ENCODE measurements at places on chromosomes 16 and 17. TPM values are rescaled to one million over a fixed set of nuclear protein-coding genes. Genes with fewer than 3 reads are reported as not detected.
A peak's percentile ranks its signal among the peaks of the same experiment; 100 is the strongest.

The SLC35G6 gene
- total RNA-seq: not detected

DNA sequence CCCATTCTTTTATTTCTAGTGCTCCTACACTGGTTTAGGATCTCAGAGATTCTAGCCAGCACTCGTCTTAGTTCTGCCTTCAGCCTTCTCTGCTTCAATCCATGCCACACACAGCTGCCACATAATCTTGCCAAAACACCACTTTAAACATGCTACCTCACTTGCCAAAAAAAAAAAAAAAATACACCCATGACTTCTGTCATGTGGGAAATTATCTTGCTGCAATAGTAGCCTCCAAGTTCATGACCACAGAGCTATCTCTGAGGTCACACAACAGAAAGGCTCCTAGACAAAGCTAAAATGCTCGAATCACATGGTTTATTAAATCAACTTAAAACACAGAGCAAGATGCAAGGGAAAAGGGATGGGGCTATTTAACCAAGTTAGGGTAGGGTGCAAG lies 18.1 kb downstream of the FZD2 start:
- no peak for DNase-seq

- DNase-seq: no peak
These were observed 8.1 kb downstream of the ITGB4 start for GRCh38 chr17:75729351-75729750.

The DNAJC7 gene
- 132 TPM for total RNA-seq

DNA sequence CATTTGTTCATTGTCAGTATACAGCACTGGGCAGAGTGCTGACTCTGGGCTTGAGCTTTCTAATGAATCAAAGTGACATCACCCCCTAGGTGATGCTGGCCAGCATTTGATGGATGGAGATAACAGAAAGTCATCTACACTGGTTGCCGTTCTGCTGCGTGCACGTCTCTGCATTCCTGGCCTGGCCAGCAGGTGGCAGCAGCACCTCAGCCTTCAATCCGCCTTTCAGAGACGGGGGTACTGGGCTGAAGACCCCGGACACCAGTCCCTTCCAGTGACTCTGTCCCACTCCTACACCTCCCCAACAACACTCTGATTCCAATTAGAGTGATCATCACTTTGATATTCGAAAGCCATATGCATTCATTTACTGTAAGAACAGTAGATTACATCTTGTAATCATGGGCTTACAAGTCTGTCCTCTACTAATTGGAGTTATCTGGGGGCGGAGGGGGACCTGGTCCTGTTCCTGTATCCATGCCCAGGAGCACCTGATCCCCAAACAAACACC lies 6.0 kb downstream of the CPSF4L start:
- no peak for DNase-seq

DNA sequence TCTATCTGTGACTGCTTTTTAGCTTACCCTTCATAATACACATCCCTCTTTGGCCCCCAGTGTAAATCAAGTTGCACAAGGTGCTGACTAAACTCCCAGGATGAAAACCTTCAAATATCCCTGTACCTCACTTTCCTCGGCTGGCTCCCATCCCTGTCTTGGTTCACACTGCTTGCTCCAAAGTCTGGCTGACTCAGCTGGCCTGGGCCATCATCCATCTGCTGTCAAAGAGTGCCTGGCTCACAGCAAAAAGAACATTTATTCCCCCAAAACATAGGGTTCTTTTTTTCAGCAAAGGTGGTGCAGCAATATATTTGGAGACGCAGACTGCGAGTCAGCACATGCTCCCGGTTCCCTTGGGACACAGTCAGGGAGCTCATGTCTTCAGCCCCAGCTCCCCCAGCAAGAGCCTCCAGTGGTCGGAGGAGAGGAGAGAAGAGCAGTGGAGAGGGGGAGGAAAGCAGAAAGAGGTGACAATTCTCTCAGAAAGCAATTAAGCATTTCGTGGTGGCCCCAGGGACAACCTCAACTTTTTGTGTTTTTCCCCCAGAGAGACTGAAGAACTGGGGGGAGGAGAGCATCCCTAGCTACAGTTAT lies 26.1 kb downstream of the GPR142 start:
- DNase-seq: no peak

DNA sequence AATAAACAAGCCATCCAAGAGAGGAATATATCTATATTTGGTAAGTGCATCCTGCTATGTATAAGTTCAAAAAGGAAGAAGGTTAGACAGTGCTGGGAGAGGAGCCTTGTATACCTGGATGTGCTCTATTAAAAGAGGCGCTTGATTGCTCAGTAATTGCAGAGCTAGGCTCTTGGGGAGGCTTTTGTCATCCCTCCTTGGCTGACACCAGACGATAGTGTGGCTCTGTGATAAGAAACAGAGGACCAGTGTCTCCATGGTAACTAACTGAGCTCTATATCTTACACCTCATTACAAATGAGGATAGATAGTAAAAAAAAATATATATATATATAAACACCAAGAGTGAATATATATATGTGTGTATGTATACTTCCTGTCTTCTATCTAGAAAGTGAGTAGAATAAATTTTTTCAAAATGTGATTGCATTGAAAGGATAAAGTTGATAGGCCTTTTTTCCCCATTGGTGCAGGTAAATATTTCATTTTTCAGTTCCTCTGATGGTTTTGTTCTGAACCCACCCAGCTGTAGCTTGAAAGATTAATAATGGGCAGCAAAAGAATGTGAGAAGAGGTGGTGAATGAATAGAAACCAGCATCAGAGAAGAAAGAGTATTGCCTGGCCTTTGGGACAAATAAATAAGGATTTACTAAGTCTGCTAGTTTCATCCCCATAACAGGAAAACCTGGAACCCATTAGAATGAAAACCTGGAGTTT lies 303.7 kb downstream of the ZFHX3 start:
- no peak for DNase-seq

- peak; percentile 76 for DNase-seq
These were observed 1.5 kb upstream of the MAF start for GRCh38 chr16:79601931-79602627.

GRCh38 chr16:58009856-58010416 lies 8.7 kb downstream of the USB1 start:
- DNase-seq: no peak

The KRTAP9-4 gene
- not detected for total RNA-seq

GRCh38 chr16:11379420-11379819 lies 34.2 kb downstream of the RMI2 start:
- DNase-seq: no peak

- DNase-seq: no peak
These were observed 10.3 kb downstream of the RSL1D1 start for GRCh38 chr16:11841026-11841425.

DNA sequence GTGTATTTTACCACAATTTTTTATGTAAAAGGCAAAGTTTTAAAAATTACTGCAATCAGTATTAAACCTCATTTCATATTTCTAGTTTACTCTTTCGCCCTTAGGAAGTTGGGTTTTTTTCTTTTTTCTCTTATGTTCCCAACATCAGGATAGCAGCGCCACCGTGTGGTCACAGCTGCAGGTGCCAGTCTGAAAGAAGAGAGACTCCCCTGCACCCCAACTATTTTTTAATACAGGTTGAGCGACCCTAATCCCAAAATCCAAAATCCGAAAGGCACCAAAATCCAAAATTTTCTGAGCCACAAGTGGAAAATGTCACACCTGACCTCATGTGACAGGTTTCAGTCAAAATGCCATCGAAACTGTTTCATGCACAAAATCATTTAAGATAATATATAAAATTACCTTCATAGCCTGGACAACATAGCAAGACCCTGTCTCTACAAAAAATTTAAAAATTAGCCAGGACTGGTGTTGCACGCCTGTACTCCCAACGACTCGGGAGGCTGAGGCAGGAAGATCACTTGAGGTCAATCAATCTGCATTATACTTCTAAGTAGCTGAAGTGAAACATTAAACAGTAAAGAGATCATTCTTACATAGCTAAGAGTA lies 21.8 kb upstream of the ASGR2 start:
- peak; percentile 63 for DNase-seq

GRCh38 chr16:58511933-58512815 lies 3.1 kb upstream of the SETD6 start:
- peak; percentile 75 for DNase-seq

The KRT222 gene
- total RNA-seq: not detected

The CACNG5 gene
- total RNA-seq: not detected

The TNFRSF13B gene
- total RNA-seq: not detected

- no peak for DNase-seq
These were observed 3.8 kb upstream of the NEUROD2 start for GRCh38 chr17:39611401-39612112.

The SLC38A8 gene
- not detected for total RNA-seq

The CHST5 gene
- not detected for total RNA-seq

The SRCIN1 gene
- total RNA-seq: 0.90 TPM

- DNase-seq: no peak
These were observed 605.5 kb upstream of the SALL1 start for GRCh38 chr16:51756447-51757123.

- DNase-seq: no peak
These were observed 33.1 kb downstream of the CACNG3 start for GRCh38 chr16:24289166-24289700.

GRCh38 chr16:29011112-29011511 lies 26.3 kb downstream of the LAT start:
- DNase-seq: no peak

GRCh38 chr16:85138825-85139627 lies 26.8 kb upstream of the CIBAR2 start:
- DNase-seq: no peak

DNA sequence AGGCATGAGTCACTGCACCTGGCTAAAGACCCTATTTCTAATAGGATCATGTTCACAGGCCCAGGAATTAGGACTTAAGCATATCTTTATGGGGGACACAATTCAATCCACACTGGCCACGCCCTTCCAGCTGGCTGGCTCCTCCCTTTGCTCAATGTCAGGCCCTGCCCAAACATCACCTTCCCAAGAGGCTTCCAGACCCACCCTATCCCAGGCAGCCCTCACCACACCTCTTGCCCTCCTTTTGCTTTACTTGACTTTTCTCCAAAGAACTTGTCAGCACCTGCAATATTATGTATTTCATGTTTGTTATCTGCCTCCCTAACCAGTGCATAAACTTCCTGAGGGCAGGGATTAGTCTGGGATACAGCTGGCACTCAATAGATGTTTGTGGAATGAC lies 109.6 kb upstream of the CDH5 start:
- no peak for DNase-seq

The DLX4 gene
- total RNA-seq: 0.55 TPM

GRCh38 chr16:25031132-25031440 lies 15.9 kb upstream of the ARHGAP17 start:
- DNase-seq: no peak

The ZNF19 gene
- 5.8 TPM for total RNA-seq

- DNase-seq: no peak
These were observed 38.6 kb upstream of the SLFN13 start for GRCh38 chr17:35486920-35487732.

- DNase-seq: no peak
These were observed 6.4 kb downstream of the CBFB start for GRCh38 chr16:67035364-67035763.

DNA sequence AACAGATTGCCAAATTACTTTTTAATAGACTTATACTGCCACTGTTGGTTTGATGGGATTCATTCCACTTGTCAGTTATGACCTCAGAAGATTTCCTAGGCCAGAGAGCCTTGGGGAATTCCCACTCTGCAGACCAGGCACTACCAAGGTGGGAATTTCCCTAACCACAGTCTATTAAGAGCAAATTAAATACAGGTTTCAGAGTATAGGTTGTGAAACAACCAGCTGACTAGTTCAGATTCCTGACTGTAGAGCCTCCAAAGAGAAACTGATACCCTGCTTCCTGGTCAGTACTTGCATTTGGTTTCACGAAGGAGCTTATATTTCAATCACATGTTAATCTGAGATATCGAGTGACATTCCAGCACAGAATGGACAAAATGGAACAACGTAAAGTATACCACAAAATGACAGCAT lies 186.5 kb downstream of the STX8 start:
- peak; percentile 4 for DNase-seq

The CCL17 gene
- total RNA-seq: not detected

GRCh38 chr17:5068236-5068635 lies 10.0 kb upstream of the ZFP3 start:
- DNase-seq: no peak

GRCh38 chr16:85983064-85983463 lies 84.1 kb downstream of the IRF8 start:
- no peak for DNase-seq

GRCh38 chr17:56172517-56172982 lies 19.3 kb downstream of the ANKFN1 start:
- DNase-seq: no peak

The TBC1D26 gene
- not detected for total RNA-seq

- DNase-seq: no peak
These were observed 115.3 kb downstream of the SLC39A11 start for GRCh38 chr17:72976971-72977770.

- no peak for DNase-seq
These were observed 54.5 kb downstream of the GTF3C1 start for GRCh38 chr16:27495191-27495590.

GRCh38 chr17:49223517-49224197 lies 6.9 kb downstream of the PHOSPHO1 start:
- no peak for DNase-seq

The MYO19 gene
- total RNA-seq: 46.8 TPM

DNA sequence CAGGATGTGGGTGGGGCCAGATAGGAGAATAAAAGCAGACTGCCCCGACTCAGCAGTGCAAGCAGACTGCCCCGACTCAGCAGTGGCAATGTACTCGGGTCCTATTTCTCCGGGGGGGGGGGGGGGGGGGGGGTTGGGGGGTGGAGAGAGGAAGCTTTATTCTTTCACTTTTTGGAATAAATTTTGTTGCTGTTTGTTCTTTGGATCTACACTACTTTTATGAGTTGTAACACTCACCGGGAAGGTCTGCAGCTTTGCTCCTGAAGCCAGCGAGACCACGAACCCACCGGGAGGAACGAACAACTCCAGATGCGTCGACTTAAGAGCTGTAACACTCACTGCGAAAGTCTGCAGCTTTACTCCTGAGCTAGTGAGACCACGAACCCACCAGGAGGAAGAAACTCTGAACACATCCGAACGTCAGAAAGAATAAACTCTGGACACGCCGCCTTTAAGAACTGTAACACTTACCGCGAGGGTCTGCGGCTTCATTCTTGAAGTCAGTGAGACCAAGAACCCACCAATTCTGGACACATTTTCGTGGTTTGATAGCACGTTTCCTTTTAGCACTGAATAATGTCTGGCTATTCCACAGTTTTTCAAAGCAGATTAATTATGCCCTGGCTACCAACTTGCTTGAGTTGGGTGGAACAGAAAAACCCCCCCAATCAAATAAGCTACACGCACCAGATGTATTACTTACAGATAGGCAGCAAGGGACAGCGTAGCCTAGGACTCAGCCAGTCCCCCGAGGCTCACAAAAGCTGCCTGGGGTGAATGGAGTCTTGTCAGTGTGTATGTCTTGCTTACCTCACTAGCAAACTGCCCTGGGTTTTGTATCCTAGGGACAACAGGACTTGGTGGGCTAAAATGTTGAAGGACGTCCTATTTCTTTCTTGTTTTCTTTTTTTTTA lies 11.9 kb downstream of the FZD2 start:
- no peak for DNase-seq

The GP1BA gene
- total RNA-seq: not detected

The SP6 gene
- 0.07 TPM for total RNA-seq

The PRSS36 gene
- 1.1 TPM for total RNA-seq

DNA sequence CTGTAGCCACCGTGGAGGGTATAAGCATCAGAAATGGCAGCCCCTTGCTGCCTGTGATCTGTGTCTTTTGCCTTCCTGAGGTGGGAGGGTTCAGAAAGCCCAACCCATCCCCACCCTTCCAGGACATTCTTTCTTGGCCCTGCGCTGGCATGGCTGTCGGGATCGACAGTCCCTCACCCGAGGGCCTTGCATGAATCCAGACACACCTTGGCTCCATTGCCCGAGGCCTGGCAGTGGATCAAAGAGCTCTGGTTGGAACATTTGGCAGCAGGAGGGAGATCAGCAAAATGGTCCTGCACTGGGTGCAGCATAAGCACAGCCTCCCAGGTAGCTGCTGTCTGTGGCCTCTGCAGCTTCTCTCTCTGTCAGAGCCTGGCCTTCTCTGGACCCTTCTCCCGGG lies 246.6 kb upstream of the MAF start:
- no peak for DNase-seq
